ENCODE measurements at places on chromosomes 13 and 19. TPM values are rescaled to one million over a fixed set of nuclear protein-coding genes. Genes with fewer than 3 reads are reported as not detected.

The POU2F2 gene
- total RNA-seq = 6.1 TPM

DNA sequence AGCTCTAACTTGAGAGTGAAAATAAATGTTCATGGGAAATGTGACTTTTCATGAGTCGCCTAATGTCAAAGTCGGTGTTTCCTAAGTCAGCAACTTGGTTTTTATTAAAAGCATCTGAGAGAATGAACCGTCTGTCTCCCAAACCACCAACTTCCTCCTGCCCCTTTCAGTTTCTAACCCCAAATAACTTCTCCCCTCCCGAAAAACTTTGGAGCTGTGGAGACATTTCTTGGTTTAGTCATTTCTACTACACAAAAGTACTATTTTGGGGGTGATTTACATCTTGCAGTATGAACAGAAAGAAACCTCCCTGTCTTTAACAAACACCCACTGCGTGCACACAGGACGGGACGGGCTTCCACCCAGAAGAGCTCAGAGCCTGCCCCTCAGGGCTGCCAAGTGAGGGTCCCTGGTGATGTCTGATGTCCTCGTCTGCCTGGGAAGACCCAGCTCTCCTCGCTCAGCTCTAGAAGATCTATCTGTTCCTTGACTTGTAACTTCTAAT lies 65.0 kb downstream of the RASA3 start:
- H3K27me3 ChIP-seq = no peaks in the 10 kb centered on the region
- H3K27ac ChIP-seq = peak overlapping the region; percentile 88
- peaks cover 67% of the 10 kb centered on the region for H3K4me1 ChIP-seq
- no peak for DNase-seq

DNA sequence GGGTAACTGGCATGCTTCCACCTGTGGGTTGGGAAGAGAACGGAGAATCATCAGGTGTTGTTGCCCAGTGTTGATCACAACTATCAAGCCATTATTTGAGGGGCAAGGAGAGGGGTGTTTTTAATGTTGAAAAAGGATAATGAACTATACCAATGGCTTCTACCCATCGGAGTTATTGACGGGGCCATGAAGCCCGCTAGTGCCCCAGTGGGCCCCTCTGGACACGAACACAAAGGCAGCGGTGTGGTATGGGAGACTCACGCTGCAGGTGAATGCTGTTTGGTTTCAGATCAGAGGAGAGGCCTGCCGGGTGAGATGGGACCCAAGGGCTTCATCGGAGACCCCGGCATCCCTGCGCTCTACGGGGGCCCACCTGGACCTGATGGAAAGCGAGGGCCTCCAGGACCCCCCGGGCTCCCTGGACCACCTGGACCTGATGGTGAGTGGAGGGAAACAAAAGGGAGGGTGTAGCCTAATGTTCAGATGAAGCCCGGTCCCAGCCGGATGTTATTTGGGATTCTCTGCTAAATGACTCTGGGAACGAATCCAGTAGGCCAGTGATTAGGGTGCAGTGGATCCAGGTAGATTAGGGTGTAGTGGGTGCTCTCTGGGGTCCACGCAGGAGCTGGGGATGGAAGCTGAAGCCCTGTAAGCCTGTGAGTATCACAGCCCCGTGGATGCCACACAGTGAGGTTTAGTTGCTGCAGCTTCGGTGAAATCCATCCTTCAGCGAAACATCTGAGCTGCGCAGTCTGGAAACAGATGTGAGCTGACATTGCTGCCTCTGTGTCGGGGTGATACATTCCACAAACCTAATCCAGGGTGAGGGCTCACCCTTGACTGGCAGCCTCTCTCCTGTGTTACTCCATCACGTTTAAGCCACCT lies 111.3 kb downstream of the RAB20 start:
- no peaks in the 10 kb centered on the region for H3K27me3 ChIP-seq
- no peak overlapping the region for H3K4me3 ChIP-seq
- no peak for DNase-seq
- H3K27ac ChIP-seq = no peak overlapping the region
- H3K4me1 ChIP-seq = no peaks in the 10 kb centered on the region

- peak; percentile 62 for DNase-seq
- peaks cover 7% of the 10 kb centered on the region for H3K4me1 ChIP-seq
- no peak overlapping the region for H3K4me3 ChIP-seq
- no peaks in the 10 kb centered on the region for H3K36me3 ChIP-seq
Observed at GRCh38 chr13:76798037-76798436, 88.2 kb downstream of the KCTD12 start.

- peak overlapping the region; percentile 22 for H3K27ac ChIP-seq
- no peak for DNase-seq
- H3K4me1 ChIP-seq = peaks cover 6% of the 10 kb centered on the region
- H3K27me3 ChIP-seq = no peaks in the 10 kb centered on the region
- peaks cover 55% of the 10 kb centered on the region for H3K36me3 ChIP-seq
Observed at GRCh38 chr19:313988-314815, 23.0 kb upstream of the PLPP2 start.

The ZNF560 gene
- 0.83 TPM for total RNA-seq

The NKG7 gene
- 31.7 TPM for total RNA-seq

DNA sequence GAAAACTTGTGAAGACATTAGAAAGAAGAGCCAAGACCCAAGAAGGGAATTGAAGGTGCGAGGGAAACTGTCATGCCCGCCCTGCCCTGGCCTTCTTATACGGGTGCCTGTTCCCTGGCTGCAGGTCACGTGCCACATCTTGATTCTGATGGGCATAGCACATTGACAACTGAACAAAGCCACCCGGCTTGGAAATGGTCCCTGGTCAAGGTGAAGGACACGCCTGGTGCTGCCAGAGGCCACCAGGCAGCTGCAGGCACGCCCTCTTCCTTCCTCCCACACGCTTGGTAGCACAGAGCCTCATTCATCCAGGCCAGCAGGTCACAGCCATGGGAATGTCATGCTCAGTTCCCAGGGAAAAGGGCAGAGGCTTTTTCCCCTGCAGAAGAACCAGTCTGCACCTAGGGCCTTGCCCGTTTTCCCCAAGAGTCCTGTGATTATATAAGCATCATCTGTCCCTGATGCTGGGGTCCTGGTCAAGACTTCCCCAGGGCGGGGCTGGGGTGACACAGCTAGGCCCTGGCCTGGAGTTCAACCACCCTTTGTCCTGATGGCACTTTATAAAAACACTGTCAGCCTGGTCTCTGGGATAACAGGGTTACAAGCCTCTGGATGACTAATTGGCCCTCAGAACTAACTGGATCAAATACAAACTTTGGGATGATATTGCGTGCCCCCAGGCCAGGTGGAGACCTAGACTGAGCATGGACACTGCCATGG lies 56.0 kb downstream of the CDADC1 start:
- H3K27me3 ChIP-seq = no peaks in the 10 kb centered on the region
- no peak overlapping the region for H3K27ac ChIP-seq
- no peak overlapping the region for H3K4me3 ChIP-seq
- no peak for DNase-seq
- H3K36me3 ChIP-seq = no peaks in the 10 kb centered on the region
- H3K4me1 ChIP-seq = peaks cover 28% of the 10 kb centered on the region

- peak; percentile 91 for DNase-seq
- H3K27me3 ChIP-seq = no peaks in the 10 kb centered on the region
- H3K27ac ChIP-seq = peak overlapping the region; percentile 98
- peaks cover 81% of the 10 kb centered on the region for H3K4me1 ChIP-seq
- peak overlapping the region; percentile 76 for H3K4me3 ChIP-seq
Observed at GRCh38 chr19:1261798-1262622, 7.1 kb upstream of the CIRBP start.

- no peak overlapping the region for H3K4me3 ChIP-seq
- H3K4me1 ChIP-seq = no peaks in the 10 kb centered on the region
- no peak for DNase-seq
- H3K27me3 ChIP-seq = no peaks in the 10 kb centered on the region
- H3K27ac ChIP-seq = no peak overlapping the region
Observed at GRCh38 chr13:90623318-90624011, 724.0 kb upstream of the MIR17HG start.

DNA sequence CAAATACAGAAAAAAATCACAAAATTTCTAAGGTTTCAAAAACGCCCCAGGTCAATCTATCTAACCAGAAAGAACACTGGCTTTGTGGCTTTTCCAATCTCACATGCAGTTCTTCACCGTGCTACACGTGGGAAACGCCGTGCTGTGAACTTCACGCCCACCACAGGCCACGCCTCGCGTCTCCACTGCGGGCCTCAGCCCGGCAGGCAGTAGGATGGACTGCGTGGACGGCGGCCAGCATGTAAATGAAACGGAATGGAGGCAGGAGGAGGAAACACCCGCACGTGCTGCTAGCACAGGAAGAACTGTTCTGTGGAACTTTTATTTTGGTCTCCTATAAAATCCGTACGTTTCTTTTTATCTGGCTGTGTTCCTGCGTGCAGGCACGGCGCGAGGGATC lies 23.8 kb downstream of the ZNF787 start:
- no peaks in the 10 kb centered on the region for H3K4me1 ChIP-seq
- H3K27me3 ChIP-seq = no peaks in the 10 kb centered on the region
- no peak for DNase-seq
- H3K36me3 ChIP-seq = peaks cover 51% of the 10 kb centered on the region
- no peak overlapping the region for H3K27ac ChIP-seq

GRCh38 chr13:93316841-93317240 lies 90.2 kb downstream of the GPC6 start:
- DNase-seq = no peak
- no peaks in the 10 kb centered on the region for H3K36me3 ChIP-seq

DNA sequence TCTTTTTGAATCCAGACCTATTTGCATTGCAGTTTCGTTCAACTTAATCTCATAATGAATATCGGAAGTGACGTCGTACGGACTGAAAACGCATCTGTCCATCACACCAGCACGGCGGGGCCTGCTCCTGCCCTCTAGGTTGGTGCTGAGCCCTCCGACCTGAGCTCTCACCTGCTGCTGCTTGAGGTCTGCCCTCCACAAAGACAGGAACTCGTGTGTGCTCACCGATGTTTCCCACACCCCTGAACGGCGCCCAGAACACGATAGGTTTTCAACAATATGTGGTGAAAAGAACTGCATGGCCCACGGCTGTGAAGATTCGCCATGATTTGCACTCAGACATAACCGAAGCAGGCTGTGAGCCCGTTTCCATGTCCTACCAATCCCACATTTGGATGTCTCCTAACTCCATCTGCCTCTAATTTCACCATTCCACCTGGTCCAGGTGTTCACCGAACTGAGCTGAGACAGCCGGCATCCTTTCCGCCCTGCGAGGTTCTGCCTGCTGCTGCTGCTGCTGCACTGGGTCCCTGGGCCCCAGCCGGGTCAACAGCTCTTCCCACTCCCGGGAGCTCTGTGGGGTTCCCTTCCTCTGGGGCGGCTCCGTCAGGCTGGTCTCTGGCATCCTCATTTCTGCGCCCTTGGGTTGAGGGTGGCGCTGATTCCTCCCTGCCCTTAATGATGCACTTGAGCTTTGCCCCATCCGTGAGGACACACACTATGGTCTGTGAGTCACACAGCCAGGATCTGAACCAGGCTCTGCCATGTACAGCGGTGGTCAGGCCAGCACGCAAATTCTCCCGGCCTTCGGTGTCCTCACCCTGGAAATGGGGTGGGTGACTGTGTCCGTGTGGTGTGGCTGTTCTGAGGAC lies 20.9 kb downstream of the GRTP1 start:
- no peaks in the 10 kb centered on the region for H3K4me1 ChIP-seq
- peaks cover 3% of the 10 kb centered on the region for H3K36me3 ChIP-seq

DNA sequence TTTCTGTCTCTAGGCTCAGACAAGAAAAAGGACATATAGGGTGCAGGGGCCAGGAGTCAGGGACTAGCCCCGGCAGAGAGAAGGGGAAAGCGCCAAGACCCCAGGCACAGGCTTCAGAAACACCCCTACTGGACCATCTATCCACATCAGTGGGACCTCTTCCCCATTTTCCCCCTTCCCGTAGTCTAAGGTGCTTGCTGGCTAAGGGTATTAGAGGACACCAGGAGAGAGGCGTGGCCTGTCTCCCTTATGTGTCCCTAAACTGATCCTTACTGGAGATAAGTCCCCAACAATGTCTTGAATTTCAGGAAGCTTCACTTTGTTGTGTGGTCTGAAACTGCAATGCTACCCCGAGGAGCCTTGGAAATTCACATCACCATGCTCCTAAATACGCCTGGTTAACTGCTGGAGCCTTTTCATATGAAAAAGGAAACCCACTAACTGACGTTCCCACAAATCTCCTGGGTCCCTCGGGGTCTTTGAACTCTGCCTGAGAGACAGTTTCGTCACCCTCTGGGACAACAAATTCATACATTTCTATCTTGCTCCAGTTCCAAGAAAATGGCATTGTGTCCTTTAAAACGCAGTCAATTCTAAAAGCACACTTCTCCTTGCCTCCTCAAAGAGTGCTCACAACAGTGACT lies 197.7 kb downstream of the COL4A1 start:
- H3K4me3 ChIP-seq = no peak overlapping the region
- H3K27ac ChIP-seq = no peak overlapping the region
- no peaks in the 10 kb centered on the region for H3K36me3 ChIP-seq
- DNase-seq = no peak

DNA sequence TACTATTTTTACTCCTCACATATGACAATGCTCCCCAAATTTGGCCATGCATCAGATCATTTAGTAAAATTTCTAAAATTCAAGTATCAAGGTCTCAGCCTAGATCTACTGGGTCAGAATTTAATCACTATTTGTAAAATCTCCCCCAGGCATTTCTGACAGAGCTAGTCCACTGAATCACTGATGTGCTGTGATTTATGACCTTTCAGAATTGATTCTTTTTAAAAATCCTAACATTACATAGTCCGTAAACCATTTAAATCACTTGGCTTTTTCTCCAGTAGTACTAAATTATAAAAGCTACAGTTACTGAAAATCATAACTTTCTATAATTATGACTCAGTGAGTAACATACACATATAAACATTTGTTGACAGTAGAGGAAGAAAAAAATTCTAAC lies 92.8 kb upstream of the RAP2A start:
- DNase-seq = no peak
- H3K4me3 ChIP-seq = no peak overlapping the region
- no peaks in the 10 kb centered on the region for H3K27me3 ChIP-seq
- peaks cover 5% of the 10 kb centered on the region for H3K4me1 ChIP-seq
- peaks cover 41% of the 10 kb centered on the region for H3K36me3 ChIP-seq

The MBD3L3 gene
- total RNA-seq = not detected

GRCh38 chr13:100835695-100836094 lies 161.1 kb upstream of the TMTC4 start:
- H3K27ac ChIP-seq = no peak overlapping the region
- no peaks in the 10 kb centered on the region for H3K4me1 ChIP-seq
- no peak for DNase-seq
- H3K36me3 ChIP-seq = no peaks in the 10 kb centered on the region
- H3K27me3 ChIP-seq = no peaks in the 10 kb centered on the region

DNA sequence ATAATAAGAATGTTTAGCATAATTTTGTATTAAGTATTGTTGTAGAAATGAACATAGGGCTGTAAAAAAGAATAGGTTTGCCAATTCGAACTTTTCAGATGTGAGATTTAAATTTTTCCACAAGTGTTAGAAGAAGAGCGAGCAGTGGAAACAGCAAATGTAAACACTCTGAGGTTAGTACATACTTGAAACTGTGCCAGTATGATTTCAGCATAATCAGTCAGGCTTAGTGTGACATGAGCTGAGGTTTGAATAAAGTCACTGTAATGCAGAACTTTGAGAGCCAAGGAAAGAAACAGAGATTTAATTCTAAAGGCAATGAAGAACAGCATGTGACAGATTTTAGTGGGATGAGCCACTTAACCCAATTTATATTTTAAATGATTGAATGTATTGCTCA lies 2166.4 kb downstream of the PCDH9 start:
- H3K4me1 ChIP-seq = no peaks in the 10 kb centered on the region
- DNase-seq = no peak
- no peak overlapping the region for H3K4me3 ChIP-seq
- no peak overlapping the region for H3K27ac ChIP-seq

- no peaks in the 10 kb centered on the region for H3K27me3 ChIP-seq
- no peak overlapping the region for H3K4me3 ChIP-seq
- peaks cover 40% of the 10 kb centered on the region for H3K36me3 ChIP-seq
Observed at GRCh38 chr13:45332036-45332830, 8.8 kb downstream of the TPT1 start.

The RFPL4A gene
- not detected for total RNA-seq

The CYP4F3 gene
- total RNA-seq = 2.8 TPM

Measured in lower lobe of right lung (tissue), 2 donors.